ENCODE measurements at places on chromosomes 3 and 15.

- no peak for DNase-seq
Observed at GRCh38 chr3:31038086-31038739, 143.8 kb upstream of the GADL1 start.

- no peak for DNase-seq
Observed at GRCh38 chr3:90145094-90145860, 1037.9 kb downstream of the EPHA3 start.

DNA sequence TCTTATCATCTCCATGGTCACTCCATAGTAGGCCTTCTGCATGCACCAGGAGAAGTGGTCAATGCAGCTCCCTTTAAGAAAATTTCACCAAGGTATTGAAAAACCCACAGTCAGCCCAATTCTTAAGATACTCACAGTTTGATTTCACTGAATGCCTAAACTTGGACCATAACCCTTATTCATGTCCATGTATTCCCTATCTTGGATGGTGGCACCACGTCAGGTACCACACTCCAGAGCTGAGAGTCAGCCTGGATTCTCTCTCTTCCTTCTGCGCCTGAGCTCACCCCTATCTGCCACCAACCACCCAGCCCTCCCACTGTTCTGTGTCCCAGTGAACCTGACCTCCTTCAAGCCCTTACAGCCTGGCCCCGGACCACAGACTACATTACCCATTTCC lies 183.2 kb upstream of the NR2F2 start:
- DNase-seq: no peak

DNA sequence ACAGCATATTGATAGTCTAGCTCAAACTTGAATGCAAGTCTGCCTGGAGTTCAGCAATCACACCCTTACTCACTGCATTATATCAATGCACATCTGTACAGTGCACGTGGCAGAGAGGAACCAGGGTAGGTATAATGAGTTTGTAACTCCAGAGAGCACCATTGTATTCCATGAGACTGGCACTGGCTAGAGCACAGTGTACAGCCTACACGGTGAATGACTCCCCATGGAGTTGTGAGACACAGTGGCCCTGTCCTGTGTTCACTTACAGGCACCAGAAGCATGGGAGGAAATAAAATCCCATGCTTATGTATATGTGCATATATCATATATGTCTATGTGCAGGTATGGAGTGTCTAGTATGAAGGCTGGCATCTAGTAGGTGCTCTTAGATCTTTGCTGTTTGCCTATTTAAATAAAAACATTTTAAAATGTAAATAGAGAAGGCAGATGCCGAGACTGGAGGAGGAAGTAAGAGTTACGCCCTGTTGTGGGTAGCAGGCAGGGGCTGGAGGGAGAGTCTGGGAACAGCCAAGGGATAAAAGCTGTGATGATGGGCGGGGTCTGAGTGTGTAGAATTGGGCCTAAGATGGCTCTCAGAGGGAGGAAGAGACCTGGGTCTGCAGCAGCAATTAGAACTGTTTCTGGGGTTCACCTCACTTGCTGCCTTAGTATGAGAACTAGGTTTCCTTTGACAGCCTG lies 360.7 kb upstream of the ICE2 start:
- no peak for DNase-seq

GRCh38 chr15:65377976-65378366 lies at the start of gene IGDCC3:
IGDCC3 (minus strand) TSS chr15:65378002; CDS start chr15:65377788, 214 bp downstream.
- DNase-seq: no peak

DNA sequence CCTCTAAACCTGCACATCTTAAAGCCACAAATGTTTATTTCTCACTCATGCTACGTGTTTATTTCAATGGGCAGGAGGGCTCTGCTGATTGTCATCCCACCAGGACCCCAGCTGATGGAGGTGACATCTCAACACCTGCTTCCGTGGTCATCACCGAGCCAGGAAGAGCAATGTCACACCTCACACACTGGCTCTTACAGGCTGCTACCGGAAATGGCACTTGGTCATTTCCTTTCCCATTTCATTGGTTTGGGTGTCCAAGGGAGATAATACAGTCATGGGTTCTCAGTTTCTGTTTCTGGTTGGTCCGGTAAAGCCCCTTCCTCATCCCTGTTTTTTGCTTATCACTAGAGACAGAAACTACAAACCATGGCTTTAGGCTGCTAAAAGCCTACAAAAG lies 41.9 kb downstream of the ABHD2 start:
- no peak for DNase-seq

GRCh38 chr3:97863031-97863430 lies 41.2 kb downstream of the CRYBG3 start:
- no peak for DNase-seq

GRCh38 chr3:159766563-159767185 lies 222.0 kb upstream of the IL12A start:
- DNase-seq: no peak

DNA sequence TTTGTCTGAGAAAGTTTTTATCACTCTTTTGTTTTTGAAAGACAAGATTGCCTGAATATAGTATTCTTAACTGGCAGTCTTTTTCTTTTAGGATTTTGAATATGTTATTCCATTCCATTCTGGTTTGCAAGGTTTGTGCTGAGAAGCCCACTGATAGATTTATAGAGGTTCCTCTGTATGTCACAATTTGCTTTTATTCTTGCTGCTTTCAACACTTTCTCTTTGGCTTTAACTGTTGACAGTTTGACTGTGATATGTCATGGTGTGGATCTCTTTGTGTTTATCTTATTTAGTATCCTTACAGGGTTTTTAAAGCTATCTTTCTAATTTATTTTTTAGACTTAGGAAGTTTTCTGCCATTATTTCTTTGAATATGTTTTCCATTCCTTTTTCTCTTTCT lies 331.2 kb upstream of the ATP11B start:
- DNase-seq: no peak

DNA sequence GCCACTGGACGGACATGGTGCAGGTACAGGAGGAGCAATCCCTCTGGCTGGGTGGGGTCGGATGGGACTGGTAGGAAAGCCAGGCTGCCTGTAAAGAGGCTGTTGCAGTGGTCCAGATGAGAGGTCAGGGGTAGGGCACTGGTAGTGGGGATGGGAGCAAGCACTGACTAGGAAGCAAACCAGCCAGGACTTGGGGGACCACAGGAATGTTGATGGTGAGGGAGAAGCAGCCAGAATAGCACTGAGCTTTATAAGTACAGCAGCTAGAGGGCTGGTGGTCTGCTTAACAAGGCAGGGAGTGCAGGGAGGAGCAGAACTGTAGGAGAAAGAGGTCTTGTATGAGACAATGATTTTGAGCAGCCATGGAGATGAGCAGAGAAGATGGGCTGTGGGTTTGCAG lies 38.7 kb upstream of the PTPN23 start:
- no peak for DNase-seq

- no peak for DNase-seq
Observed at GRCh38 chr3:155270485-155271342, 22.8 kb downstream of the STRIT1 start.

DNA sequence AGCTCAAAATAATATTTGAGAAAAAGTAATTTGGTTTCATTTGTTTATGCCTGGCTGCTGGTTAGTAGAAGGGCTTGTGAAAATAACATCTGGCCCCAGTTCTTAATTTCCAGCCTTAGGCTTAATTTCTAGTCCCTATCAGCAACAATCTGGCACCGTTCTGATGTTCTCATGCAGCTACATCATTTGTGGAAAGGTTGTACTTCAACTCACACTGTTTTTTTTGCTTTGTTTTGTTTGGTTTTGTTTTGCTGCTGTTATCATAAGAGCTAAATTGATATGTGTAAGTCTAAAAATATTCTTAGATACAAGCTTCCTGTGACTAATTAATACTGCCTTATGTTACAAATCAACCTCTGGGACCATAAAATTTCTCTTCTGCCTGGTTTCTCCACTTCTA lies 8.9 kb downstream of the CPA3 start:
- no peak for DNase-seq

DNA sequence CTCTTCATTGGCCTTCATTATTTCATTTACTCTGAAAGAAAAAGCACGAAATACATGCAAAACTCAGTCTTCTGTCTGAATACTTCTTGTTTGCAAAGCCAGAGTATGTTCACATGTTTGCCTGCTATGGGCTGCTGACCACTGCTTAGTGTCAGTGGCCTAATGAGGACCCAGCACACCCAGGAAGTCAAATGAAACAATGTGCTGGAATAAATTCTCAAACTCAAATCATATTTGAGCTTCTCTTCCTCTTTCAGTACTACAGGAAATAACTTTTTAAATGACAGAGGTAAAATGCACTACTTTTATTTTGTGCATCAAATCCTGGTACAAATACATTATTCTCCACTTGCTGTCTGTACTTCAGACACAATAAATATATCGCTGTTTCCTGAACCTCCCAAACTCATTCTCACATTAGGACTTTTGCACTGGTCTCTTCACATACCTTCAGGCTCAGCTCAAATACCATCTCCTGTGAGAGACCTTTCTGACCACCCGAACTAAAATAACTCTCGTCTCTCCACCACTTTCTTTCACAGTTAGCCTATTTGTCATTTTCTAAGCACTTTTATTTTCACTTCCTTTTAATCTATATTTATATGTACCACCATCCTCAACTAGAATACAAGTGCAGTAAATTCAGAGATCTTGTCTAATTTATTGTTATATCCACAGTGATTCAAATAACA lies 176.8 kb downstream of the TUSC7 start:
- no peak for DNase-seq

GRCh38 chr3:13016083-13016720 lies 57.0 kb downstream of the IQSEC1 start:
- DNase-seq: peak; percentile 33

DNA sequence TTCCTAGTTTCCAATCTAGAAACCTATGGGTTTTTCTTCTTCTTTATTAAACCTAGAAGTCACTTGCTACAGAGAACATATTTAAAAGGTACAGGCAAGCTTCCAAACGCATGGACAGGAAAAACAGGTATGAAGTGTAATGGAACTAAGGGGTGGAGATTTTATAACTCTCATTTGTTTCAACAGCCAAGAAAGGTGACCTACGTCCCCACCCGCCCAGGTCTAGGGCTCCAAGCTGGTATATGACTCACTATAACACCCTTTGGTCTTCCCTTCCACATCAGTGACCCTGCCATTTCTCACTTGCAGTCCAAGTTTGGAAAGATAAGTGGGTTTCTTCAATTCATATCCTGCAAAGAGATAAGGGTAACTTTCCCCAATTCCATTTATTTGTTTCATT lies 6.0 kb upstream of the LIPH start:
- DNase-seq: no peak

- no peak for DNase-seq
Observed at GRCh38 chr3:99388780-99389179, 249.6 kb upstream of the COL8A1 start.

DNA sequence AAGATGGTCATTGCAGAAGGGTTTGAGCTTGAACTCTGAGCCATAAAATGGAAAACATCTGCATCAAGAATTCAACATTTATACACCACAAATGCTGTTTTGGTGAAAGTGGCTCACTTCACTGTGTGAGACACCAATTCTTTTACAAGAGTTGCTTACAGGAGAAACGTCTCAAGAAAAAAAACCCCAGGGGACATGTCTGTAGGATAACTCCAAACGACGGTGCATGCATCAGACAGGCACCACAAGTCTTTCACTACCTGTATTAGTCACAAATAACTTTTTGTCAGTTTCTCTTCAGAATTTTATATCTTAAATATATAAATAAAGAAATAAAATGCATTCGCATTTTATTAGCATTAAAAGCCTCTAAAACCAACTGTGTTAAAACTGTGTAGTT lies 164.3 kb downstream of the EFHB start:
- DNase-seq: no peak

- no peak for DNase-seq
Observed at GRCh38 chr3:182393151-182393550, 400.2 kb upstream of the ATP11B start.

GRCh38 chr3:37174532-37175126 lies at the start of gene LRRFIP2:
LRRFIP2 (minus strand) TSS chr3:37174582; CDS start chr3:37148983, 25,599 bp downstream.
- no peak for DNase-seq

- DNase-seq: no peak
Observed at GRCh38 chr15:58053315-58054153, 12.0 kb downstream of the ALDH1A2 start.

DNA sequence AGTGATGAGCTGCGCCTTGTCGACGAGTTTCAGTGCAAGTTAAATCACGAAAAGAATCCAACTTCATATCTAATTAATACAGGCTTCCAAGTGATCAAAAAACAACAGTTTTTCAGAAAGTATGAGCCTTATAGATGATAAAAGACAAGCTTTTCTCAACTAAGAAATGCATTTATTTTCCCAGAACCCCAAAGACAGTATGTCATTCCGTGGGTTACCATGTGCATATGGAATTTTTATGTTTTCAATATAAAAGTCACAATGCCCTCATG lies 442.8 kb downstream of the MAGI1 start:
- DNase-seq: no peak

- no peak for DNase-seq
Observed at GRCh38 chr3:48689384-48689783, 3.7 kb upstream of the NCKIPSD start.

DNA sequence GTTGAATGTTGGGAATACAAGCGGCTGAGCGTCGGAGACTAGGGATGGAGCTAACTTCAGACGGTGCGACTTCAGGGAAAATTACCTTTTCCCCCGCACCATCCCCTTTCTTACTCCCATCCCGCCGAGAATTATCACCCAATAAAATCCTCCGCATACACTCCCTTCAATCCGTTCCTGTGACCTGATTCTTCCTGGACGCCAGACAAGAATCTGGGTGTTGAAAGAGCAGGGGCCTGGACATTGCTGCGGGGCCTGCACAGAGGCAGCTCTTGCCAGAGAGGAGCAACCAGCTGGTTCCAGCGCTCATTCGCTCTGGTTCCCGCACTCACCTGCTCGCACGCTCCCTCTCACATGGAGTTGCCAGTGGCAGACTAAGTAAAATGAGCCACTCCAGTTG lies 241.9 kb downstream of the ALCAM start:
- no peak for DNase-seq

- DNase-seq: no peak
Observed at GRCh38 chr3:173622166-173622565, 224.6 kb downstream of the NLGN1 start.

GRCh38 chr3:107767897-107768605 lies 245.3 kb downstream of the BBX start:
- DNase-seq: no peak

- DNase-seq: no peak
Observed at GRCh38 chr3:28139288-28139687, 102.1 kb upstream of the CMC1 start.

DNA sequence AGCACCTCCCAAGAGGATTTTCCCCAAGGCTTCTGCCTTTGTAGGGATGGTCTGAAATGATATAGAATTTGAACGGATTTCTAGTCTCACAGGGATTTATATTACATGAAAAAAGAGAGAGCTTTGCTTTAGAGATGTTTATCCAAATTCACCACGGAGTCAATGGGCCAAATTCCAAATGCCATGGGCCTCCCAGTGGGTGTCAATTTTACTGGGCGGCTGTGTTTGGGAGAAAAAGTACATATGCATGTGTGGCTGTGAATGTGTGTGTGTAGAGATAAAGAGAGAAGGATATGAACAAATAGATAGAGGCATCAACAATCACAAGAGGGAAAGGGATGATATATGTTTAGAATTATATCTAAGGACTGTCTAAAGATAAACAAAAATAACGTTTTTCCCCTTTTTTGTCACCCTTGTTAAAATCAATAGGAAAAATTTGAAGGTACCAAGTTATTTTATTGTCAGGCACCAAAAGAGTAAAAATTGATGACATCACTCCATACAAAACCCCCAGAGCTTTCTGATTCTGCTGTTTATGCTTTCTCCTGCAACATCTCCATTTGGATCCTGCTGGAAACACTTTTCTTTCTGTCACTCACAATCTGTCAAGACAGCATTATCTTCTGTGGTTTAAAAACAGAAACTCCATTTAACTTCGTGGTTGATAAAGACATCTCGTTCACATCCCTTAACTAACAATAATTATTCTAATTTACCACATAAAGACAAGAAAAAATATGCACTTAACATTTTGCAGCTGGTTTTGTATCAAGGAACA lies 160.7 kb downstream of the FHIT start:
- no peak for DNase-seq

Data from stimulated activated CD4-positive, alpha-beta T cell treated with anti-CD3 and anti-CD28 coated beads, Interleukin-1b, Interleukin-23, amount 100 ng/mL, for 24 hours (primary cell).